ENCODE measurements at places on chromosomes 6 and 20.

- no peak for DNase-seq
These were observed 1.4 kb upstream of the BPIFB2 start for GRCh38 chr20:33005908-33006775.

- DNase-seq = peak; percentile 51
These were observed 43.0 kb upstream of the HIVEP1 start for GRCh38 chr6:11969092-11969491.

DNA sequence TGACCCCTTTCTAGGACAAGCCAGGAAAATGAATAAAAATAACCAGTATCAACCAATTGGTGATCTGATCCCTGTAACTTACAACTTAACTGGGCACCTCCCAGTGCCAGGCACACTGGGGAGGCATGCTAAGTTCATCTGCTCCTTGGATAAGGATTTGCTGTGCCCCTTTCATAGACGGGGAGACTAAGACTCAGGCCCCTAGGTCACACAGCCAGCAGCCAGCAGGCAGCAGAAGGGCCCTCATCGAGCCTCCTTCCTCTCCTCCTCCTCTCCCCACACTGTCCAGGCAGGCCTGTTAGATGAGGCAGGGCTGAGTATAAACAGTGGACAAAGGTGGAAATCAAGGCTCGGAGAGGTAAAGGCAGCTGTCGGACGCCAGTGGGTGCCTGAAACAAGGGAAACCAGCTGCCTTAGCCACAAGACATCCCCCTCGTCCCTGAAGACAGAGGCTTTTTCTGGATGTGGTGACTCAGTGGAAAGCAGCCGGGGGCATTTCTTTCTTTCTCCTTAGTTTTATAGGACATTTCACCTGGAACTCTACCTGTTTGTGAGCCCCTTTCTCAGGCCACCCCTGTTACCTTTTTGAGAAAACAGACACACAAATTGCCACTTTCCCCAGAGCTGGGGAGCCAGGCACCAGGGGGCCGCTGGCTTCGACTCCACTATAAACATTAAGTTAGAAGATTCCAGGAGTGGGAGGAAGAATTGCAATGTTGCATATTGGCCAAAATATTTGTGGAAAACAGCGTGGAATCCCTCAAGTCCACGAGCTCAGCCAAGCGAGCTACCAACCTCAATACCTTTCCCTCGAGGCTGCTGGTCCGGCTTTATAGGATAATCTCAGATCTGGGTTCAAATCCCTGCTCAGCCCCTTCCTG lies 166.0 kb downstream of the PREX1 start:
- DNase-seq = no peak

- no peak for DNase-seq
These were observed 348.1 kb downstream of the GRIK2 start for GRCh38 chr6:101741474-101742171.

GRCh38 chr6:44727651-44728630 lies 340.4 kb downstream of the CDC5L start:
- DNase-seq = no peak

DNA sequence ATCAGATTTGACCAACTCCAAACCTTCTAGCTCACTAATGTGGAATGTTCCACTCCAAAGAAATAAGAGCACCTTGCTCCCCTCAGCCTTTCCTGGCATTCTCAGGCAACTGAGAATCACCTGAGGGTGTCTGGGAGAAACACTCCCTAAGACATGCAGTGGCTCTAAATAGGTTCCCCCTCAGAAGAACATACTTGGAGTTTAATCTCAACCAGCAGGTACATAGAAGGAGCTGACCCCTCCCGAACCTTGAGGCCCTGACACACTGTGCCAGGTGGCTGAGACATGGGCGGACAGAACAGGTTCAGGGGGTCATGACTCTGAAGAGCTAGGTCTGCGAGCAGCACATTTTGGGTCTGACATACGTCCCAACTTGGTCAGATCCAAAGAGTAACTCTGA lies 107.6 kb upstream of the MAP3K4 start:
- DNase-seq = no peak

GRCh38 chr6:158772851-158773371 lies 46.3 kb downstream of the EZR start:
- peak; percentile 24 for DNase-seq

DNA sequence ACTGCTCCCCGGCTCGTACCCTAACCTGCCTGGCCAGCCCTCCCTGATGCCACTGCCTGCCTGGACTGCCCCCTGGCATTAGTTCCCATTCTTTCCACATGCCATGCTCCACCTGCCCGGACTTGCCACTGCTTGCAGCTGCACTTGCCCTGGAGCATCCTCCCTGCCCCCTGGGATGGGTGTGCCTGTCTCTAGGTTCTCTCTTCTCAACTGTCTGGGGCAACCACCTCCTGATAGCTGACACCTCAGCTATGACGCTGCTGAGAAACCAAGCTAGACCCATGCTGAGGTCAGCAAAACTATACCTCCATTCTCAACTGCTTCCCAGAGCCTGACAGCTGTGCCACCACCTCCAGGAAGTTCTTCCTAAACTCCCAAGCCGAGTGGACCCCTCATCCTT lies 72.1 kb downstream of the PERP start:
- DNase-seq = no peak

- DNase-seq = no peak
These were observed 280.9 kb downstream of the ZFAND3 start for GRCh38 chr6:38100380-38100779.

- DNase-seq = no peak
These were observed 1.1 kb upstream of the ULBP1 start for GRCh38 chr6:149962461-149963211.

GRCh38 chr6:168546730-168547129 lies 105.7 kb downstream of the SMOC2 start:
- DNase-seq = no peak

- DNase-seq = no peak
These were observed 89.9 kb downstream of the CARMIL1 start for GRCh38 chr6:25369036-25369432.

DNA sequence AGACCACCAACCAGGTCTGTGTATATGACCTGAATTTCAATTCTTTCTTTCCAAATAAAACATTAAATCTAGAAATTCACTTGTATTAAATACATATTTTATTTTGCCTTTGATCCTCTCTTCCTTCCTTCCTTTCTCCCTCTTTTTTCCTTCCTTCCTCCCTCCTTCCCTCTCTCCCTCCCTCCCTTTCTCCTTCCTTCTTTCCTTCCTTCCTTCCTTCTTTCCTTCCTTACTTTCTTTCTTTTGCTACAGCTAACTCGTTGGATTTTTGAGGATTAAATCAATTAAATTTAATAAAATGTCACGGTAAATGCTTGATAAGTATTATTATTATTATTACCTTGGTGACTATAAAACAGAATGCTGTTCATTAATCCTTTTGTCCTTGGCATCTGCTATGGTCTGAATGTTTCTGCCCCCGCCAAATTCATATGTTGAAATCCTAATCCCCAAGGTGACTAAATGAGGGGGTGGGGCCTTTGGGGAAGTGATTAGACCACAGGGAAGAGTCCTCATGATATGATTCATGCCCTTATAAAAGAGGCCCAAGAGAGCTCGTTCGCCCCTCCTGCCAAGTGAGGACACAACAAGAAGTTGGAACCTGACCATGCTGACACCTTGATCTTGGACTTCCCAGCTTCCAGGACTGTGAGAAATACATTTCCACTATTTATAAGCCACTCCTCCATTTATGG lies 67.6 kb upstream of the BTBD3 start:
- peak; percentile 17 for DNase-seq

DNA sequence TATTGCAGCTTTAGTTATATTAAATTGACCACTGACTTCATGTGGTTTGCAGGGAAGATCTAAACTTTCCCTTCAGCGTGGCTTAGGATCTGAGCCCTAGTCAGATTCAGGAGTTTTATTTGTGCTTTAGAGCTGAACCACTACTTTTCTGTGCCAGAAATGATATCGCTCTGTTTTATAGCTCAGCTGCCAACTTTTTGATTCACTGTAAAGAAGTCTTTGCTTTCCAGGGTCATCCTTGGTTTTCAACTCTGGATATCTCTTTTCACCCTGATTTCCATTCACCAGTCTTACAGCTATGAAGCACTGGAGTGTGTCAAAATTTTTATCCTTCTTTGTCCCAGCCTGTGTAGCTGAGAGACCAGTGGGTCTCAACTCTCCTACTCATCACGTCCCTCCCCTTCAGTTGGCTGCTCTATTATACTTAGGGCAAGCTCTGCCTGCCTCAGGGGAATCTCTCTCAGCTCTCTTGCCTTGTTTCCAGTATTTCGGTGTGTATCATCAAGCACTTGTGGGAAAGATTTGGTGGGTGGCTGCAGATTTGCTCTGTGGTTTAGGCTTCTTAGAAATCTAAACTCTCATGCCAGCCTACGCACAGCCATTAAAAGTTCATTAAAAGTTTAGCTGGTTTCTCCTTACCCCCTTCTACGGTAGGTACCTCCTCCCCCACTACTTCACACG lies 425.5 kb downstream of the TENT5A start:
- peak; percentile 93 for DNase-seq

- DNase-seq = no peak
These were observed 99.3 kb downstream of the BMP5 start for GRCh38 chr6:55776113-55776512.

Data from AG09309 (cell line).